Lung microvascular endothelial cell (primary cell): ENCODE measurements at places on chromosomes 16 and 17.

GRCh38 chr16:49779979-49780378 lies 75.9 kb downstream of the ZNF423 start:
- no peak for DNase-seq

- no peak for DNase-seq
Measured at GRCh38 chr17:66491213-66491612, 188.8 kb downstream of the PRKCA start.

DNA sequence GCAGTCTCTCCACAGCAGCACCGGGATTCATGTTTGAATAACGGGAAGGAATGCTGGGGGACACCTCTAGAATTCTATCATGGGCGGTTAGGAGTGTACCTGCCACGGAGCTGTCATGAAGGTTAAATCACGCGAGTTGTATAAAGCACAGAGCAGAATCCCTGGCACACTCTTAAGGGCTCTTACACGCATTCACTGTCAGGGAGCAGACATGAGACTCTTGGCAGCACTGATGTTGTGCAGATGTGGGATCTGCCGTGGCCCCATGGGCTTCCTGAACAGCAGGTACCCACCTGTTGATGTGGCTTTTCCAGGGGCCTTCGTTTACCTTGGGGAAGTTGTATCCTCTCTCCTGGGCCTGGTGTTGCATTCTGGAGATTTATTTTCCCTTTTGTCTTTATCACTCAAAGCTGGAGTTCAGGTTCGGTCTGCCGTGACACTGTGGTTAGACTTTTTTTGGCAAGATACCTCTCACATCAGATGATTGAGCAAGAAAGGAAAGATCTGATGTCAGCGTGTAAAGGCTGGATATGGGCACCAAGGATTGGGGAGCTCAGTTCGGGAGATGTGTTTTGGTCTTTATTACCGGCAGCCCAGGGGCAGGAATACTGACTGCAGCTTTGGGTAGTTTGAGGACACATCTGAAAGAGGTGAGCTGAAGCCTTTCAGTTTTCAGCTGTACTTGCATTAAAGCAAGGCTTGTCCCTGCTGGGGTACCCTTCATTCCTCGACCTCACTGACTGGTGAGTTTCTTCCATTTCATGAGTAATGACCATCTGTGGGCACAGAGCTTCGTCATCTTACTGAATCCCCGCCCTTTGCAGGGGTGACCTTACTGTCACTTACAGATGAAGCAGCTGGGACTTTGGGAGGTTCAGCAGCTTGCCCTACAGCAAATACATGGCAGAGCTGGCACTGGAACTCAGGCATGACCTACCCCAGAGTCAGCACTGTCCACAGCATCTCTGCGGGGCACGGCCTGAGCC lies 19.3 kb downstream of the KNOP1 start:
- DNase-seq = no peak

- no peak for DNase-seq
Measured at GRCh38 chr16:89018282-89019158, 41.5 kb upstream of the CBFA2T3 start.

GRCh38 chr17:5703736-5704135 lies 119.4 kb upstream of the NLRP1 start:
- no peak for DNase-seq

DNA sequence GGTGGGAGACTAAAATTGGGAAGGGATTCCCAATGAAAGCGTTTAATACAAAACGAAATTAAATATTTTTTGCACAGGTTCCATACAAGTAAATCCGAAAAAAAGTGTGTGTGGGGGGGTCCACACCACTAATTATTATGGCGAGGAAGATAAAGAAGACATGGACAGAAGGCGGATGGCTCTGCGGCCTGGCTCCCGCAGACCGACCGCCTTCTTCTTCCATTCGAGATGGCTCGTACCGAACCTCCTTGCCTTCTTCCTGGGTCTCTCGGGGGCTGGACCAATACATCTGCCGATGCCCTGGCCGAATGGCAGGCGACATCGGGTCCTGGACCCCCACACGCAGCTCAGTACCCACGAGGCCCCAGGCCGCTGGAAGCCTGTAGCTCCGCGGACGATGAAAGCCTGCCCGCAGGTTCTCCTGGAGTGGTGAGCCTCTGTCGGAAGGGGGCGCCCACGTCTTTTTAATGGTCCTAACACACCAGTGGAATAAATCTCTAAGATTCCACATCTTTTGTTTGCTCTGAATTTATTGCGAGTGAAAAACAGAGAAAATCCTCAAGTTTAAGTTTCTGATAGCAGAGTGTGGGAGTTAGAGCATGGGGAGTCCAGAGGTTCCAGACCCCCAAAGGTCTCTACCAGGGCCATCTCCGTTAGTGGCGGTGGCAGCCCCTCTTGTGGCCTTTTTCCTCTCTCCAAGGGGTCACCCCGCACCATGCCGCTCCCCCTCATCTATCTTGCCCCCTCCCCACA lies 1.4 kb downstream of the PRAC2 start:
- DNase-seq = peak; percentile 74

GRCh38 chr17:44798356-44798755 lies 31.7 kb downstream of the GJC1 start:
- no peak for DNase-seq

DNA sequence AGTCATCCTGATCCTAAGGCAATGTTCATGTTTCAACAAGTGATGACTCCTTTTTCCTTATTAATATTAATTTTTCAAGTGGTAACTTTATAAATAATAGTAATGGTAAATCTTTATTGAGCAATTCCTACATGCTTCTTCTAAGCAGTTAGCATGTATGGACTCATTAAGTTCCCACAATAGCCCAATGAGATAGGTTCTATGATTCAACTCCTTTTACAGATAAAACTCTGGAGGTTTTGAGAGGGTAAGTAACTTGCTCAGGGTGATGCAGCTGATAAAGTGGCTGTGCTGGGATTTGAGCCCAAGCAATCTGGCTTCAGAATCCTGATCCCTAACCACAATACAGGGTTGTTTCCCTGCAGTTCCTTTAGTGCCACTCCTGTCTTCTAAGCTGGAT lies 25.3 kb downstream of the SLC47A1 start:
- no peak for DNase-seq

- DNase-seq = no peak
Measured at GRCh38 chr17:50560931-50561745, 623 bp downstream of the CACNA1G start.

DNA sequence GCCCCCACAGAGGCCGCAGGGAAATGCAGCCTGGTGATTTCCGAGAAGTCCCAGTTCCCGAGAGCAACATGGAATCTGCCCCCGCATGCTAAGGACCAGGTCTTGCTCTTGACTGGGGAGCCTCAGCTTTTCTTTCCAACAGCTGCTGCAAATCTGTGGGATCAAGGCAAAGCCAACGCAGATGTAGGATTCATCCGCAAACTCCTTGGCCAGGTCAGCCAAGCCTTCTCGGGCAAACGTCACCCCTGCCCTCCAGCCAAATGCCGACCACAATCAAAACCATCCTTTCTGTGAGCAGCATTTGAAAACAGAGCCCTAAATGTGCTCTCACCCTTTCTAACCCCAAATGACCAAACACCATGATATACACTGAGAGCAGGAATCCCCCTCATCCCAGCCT lies 54.0 kb downstream of the MRM3 start:
- no peak for DNase-seq

- no peak for DNase-seq
Measured at GRCh38 chr17:50498021-50498874, 10.0 kb upstream of the MYCBPAP start.

DNA sequence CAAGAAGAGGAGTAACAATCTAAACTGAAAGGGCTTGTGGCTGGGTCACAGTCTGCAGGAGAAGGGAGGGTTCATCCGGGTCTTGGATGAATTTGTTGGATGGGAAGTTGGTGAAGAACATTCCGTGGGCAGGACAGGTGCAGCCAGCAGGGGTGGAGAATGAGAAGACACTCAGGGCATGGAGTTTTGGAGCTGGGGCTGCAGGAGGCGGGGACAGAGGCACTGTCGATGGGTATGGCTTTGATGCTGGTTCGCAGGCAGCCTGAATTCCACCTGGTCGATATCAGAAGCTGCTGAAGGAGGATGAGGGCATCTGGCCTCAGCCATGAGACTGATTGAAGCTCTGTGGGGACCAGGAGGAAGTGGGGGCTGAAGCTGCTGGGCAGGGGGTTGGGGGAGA lies 36.1 kb upstream of the CBFA2T3 start:
- no peak for DNase-seq

GRCh38 chr17:33531311-33531710 lies 238.2 kb upstream of the ASIC2 start:
- no peak for DNase-seq

GRCh38 chr17:1324201-1324771 lies 44.8 kb downstream of the TRARG1 start:
- DNase-seq = no peak

GRCh38 chr17:15343749-15344148 lies 2.4 kb upstream of the TEKT3 start:
- DNase-seq = no peak

DNA sequence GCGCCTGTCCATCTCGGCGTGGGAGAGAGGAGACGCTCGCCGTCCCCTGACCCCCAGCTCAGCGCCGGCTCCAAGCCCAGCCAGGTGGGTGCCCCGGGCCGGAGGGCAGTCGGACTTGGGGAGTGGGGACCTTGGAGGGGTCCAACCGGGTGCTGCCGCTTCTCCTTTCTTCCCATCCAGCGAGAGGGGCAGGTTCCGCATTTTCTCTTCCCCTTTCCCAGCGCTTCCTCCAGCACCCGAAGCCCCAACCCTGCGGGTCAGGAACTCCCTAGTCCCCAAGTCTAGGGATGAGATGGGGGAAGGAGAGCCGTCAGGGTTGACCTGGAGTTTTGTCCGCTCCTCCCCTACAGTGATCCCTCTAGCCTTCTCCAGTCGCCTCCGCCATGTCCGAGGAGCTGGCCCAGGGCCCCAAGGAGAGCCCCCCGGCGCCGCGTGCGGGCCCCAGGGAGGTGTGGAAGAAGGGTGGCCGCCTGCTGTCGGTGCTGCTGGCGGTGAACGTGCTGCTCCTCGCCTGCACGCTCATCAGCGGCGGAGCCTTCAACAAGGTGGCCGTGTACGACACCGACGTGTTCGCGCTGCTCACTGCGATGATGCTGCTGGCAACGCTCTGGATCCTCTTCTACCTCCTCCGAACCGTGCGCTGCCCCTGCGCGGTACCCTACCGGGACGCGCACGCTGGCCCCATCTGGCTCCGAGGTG lies at the start of gene OTOP2:
OTOP2 (plus strand) TSS at position 24 of the 699 bp plus-strand sequence; CDS start at position 384, 360 bp downstream.
- DNase-seq = no peak

DNA sequence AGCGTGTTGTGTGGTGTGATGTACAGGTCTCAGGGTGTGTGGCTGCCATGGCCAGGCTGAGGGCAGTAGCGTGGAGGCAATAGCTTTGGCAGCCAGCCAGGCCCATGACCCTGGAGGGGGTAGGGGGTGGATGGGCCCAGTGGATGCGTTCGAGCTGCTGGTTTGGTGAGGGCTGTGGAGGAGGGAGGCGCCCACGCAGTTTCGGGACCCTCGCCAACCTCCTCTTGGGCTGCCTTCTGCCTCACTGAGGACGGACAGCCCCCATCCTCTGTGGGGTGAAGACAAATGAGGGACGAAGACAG lies 238.6 kb upstream of the GSE1 start:
- no peak for DNase-seq

DNA sequence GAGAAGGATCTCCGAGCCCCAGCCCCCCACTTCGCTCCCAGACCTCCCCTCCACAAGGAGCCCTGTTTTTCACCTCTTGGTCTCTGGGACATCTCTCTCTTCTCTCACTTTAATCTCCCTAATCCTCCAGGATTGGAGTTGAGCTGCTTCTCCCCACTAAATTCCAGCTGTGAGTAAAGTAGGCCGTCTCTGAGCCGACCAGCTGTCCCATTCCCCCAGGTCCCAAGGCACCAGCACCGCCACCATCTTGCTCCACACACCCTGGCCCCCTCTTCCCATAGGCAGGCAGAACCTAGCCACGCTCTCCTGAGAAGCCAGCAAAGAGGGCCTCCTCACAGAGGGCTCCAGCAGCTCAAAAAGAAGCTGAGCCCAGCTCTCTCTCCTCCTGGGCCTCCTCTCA lies 878 bp downstream of the DLG4 start:
- DNase-seq = no peak

DNA sequence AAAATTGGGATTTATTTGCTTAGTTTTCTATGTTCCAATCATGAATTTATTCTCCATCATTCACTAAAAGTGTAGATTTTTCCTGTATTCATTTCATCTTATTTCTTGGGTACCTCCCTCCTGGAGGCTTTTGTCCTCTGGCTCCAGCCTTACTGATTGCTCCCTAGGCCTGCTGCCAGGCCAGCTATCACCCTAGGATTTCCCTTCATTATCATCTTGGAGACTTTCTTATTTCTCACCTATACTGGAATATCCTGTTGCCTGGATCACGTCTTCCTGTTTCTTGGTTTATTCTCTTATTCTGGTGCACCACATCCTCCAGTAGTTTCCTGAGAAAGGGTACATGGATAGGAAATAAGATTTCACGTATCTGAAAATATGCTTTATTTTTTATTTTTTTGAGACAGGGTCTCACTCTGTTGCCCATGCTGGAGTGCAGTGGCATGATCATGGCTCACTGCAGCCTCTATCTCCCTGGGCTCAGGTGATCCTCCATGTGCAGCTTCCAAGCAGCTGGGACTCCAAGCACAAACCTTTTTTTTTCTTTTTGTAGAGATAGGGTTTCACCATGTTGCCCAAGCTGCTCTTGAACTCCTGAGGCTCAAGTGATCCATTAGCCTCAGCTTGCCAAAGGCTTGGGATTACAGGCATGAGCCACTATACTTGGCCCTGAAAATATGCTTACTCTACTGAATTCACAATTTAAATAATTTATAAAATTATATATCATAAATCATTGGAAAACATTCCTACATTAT lies 13.3 kb upstream of the KPNB1 start:
- peak; percentile 29 for DNase-seq

- no peak for DNase-seq
Measured at GRCh38 chr17:17355426-17355825, 52.3 kb downstream of the NT5M start.

DNA sequence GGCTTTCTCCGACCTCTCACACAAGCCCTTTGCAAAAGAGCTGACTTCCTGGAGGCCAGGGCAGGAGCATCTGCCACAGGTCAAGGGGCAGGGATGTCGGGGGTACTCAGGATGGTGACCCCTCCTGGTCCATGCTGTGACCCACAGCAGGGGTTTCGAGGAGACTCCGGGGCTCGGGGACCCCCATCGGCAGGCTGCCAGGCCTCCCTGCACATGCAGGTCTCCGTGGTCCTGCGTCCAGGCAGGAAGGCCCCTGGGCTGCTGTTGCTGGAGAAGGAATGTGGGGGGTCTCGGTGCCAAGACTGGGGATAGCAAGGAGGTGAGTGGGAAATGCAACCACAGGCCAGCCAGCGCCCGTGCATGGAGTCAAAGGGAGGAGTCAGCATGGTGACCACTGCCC lies 11.6 kb downstream of the NATD1 start:
- DNase-seq = no peak
